NCI-H187 treated with DMSO at 0.1 percent for 48 hours (cell line): ENCODE measurements at places on chromosomes 12 and 14.

- DNase-seq, result no peak
Observed at GRCh38 chr14:33521192-33521591, 429.7 kb downstream of the EGLN3 start.

- no peak for DNase-seq
Observed at GRCh38 chr12:52298677-52299190, 7.4 kb upstream of the KRT81 start.

GRCh38 chr14:76698631-76699030, 62.6 kb upstream of the VASH1 start:
- no peak for DNase-seq

GRCh38 chr14:23130871-23131270, 11.8 kb upstream of the CEBPE start:
- no peak for DNase-seq

GRCh38 chr14:96039633-96040311, 610 bp downstream of the C14orf132 start:
- DNase-seq, result no peak

GRCh38 chr14:92751819-92752218, 3.4 kb upstream of the LGMN start:
- no peak for DNase-seq

GRCh38 chr12:10361084-10361483, 28.8 kb downstream of the KLRK1 start:
- peak; percentile 87 for DNase-seq

DNA sequence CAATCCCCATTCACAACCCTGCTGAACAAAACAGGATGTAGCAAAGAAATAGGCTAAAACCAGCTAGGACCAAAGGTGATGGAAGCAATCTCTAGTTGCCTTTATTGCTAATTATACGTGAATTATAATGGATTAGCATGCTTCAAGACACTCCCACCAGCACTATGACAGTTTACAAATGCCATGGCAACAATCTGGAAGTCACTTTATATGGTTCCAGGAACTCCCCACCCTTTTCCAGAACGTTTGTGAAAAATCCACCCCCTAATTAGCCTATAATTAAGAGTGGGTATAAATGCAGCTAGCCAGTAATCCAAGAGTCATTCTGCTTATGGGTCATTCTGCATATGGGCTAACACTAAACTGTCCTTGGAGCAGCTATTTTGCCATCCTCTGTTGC, 328.7 kb downstream of the FLRT2 start:
- no peak for DNase-seq

GRCh38 chr14:44914849-44915248, 46.9 kb downstream of the KLHL28 start:
- DNase-seq, result no peak

DNA sequence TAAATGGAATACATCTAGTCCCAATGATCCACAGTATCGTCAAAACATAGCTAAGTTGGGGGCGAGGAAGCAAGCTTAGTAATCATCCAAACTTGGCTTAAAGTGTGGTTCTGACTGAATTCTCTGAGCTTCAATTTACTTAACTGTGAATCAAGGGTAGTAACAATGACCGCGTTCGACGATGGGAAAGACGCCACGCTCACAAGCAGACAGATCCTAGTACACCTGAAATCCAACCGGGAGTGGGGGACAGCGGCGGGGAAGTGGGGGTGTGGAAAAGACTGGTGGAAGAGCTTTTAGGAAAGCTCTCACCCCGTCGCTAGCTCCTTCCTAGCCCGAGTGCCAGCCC, 433 bp downstream of the COX16 start:
- no peak for DNase-seq

DNA sequence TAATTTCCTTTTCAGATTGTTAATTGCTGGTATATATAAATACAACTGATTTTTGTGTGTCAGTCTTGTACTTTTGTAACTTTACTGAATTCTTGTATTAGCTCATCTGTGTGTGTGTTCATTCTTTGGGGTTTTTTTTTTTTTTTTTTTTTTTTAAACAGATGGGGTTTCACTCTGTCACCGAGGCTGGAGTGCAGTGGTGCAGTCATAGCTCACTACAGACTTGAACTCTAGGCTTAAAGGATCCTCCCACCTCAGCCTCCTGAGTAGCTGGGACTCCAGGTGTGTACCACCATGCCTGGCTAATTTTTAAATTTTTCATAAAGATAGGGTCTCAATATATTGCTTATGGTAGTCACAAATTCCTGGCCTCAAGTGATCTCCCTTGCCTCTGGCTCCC, 68.0 kb downstream of the WNK1 start:
- DNase-seq, result no peak

- no peak for DNase-seq
Observed at GRCh38 chr14:105165134-105165704, 3.4 kb downstream of the JAG2 start.

GRCh38 chr12:50070314-50071060, 13.1 kb downstream of the ASIC1 start:
- peak; percentile 55 for DNase-seq

DNA sequence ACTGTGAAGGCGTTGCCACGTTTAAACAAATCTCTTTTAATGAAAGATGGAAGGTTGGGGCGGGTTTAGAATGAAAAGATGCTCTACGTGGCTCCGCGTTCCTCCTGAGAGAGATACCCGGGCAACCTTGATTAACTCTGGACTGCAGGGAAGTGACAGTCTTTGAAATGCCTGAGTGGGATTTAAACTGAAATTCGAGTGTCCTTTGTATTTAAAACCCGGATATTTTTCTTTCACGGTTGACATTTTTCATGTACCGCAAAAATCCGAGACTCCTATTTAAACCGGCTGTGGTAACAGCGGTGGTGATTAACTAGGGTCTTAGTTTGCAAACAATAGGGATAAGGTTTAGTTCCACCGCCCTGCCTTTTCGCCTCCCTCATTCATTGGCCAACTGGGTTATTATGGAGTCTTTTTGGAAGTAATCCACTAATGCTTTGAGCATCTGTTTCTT, 707 bp downstream of the G2E3 start:
- DNase-seq, result no peak

DNA sequence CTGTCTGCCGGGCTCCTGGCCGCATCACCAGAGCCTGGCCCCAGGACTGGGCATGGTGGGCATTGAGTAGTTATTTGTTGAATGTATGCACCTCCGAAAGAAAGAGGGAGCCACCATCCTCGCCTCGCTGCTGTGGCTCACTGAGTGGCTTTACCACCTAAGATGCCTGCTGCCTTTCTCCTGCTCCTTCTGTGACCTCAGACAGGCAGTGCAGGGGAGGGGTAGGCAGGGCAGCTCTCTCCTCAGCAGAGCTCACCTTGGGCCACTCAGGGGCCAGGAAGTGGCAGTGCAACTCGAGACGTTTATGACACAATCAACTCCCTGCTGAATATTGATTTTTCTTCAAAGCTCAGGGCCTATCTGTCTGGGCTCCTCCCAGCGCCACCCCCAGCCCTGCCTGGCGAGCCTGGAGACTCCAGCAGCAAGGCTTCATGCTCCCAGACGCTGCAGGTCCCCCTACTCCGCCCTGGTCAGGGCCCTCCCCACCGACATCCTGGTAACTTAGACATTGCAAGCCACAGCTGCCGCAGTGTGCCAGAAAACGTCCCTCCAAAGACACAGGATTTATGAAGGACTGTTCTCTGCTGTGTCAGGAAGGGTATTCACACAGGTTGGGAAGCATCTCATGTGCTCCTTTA, 84.3 kb upstream of the DIO3 start:
- DNase-seq, result peak; percentile 90

- DNase-seq, result no peak
Observed at GRCh38 chr14:71247106-71247505, 339.8 kb downstream of the PCNX1 start.

GRCh38 chr12:122872815-122873361, 23.0 kb downstream of the VPS37B start:
- peak; percentile 27 for DNase-seq

- peak; percentile 39 for DNase-seq
Observed at GRCh38 chr12:79016181-79016580, 151.6 kb downstream of the SYT1 start.

- DNase-seq, result no peak
Observed at GRCh38 chr12:100216337-100216736, 15.7 kb downstream of the ACTR6 start.

DNA sequence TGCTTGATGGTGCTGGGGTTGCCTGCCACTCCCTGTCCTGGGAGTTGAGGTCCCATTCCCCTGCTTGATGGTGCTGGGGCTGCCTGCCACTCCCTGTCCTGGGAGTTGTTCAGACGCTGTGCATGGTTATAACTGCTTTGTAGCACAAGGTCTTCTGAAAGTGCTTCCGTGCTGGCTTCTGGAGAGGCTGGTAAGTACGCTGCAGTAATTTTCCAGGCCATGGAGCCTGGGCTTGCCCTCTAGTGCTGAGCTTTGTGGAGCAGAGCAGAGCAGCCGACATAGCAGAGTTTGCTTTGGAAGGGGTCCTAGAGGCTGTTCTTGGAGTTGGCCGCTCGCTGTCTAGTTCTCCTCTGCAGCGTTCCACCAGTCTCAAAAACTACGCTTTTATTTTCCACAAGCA, 6.3 kb downstream of the B4GALNT3 start:
- DNase-seq, result no peak

DNA sequence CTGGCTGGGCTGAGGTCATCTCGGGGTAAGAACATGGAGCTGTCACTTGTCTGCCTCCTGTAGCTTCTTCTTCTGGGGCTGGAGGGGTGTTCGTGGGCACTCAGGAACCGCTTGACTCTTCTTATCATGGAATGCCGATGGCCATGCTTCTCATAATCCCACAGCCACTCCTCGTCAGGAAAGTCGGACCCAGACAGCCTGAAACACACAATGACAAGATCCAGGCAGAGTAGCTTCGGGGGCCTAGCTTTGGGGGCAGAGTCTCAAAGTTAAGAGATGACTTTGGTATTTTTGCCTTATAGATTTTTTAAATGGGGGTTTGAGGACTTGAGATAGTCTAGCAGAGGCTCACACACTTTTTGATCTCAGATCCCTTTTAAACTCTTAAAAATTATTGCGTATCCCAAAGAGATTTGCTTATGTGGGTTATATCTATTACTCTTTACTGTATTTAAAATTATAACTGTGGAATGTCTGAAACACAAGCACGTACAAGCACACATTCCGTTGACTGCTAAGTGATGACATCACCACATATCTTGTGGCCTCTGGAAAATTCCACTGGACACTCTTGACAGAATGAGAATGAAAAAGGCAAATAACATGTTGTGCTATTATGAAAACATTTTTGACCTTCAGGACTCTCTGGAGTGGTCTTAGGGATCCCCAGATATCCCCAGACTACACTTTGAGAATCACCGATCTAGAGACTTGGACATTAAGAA, 43.3 kb downstream of the BEST3 start:
- no peak for DNase-seq

GRCh38 chr12:77407931-77408330, 342.6 kb upstream of the E2F7 start:
- no peak for DNase-seq

DNA sequence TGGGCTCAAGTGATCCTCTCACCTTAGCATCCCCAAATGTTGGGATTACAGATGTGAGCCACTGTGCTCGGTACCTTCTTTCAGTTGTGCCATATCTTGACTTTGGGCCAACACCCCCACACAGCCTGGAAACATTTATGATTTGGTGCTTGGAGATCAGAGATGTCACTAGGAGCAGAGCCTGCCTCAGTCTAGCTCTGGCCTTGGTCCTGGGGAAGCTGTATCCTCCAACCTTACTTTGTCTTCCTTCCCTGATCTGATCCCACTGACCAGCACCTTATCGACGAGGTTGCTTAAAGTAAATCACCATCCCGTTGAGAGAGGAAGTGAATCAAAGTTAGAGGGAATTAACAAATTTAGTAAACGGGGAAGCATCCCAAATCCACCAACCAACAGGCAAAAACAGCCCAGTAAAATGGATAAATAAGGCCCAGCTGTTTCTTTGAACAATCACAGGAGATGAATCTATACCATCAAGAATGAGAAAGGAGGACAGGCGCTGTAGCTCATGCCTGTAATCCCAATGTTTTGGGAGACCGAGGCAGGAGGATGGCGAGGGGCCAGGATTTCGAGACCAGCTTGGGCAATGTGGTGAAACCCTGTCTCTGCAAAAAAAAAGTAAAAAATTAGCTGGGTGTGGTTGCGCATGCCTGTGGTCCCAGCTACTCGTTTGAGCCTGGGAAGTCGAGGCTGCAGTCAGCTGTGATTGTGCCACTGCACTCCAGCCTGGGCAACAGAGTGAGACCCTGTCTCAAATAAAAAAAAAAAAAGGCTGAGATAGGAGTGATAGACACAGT, 3.4 kb downstream of the PLBD2 start:
- no peak for DNase-seq

DNA sequence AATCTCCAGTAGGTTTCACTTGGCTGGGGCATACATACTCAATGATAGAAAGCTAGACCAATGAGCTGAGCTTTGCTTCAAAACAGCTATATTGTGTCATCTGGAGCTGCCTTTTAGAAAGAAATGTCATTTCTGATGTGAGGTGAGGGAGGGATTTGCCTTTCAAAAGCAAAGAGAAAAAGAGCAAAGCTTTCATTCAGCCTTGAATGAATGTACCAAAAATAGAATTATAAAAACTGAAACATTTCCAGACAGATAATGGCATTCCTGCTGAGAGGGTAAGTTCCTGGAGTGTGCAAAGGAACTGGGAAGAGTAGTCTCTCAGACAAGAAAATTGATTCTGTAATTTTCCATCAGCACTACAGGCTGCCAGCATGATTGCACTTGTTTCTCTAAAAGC, 710.0 kb downstream of the LRFN5 start:
- DNase-seq, result peak; percentile 78

GRCh38 chr14:60101786-60102185, 10.1 kb downstream of the PCNX4 start:
- no peak for DNase-seq

- no peak for DNase-seq
Observed at GRCh38 chr14:92544051-92544720, 30.6 kb downstream of the RIN3 start.
